Stimulated activated CD8-positive, alpha-beta memory T cell treated with anti-CD3 and anti-CD28 coated beads, Interleukin-7, amount 100 ng/mL, for 48 hours (primary cell): ENCODE measurements at places on chromosomes 13 and 19.

- no peak for DNase-seq
Measured at GRCh38 chr19:15212711-15213110, 11.9 kb upstream of the NOTCH3 start.

DNA sequence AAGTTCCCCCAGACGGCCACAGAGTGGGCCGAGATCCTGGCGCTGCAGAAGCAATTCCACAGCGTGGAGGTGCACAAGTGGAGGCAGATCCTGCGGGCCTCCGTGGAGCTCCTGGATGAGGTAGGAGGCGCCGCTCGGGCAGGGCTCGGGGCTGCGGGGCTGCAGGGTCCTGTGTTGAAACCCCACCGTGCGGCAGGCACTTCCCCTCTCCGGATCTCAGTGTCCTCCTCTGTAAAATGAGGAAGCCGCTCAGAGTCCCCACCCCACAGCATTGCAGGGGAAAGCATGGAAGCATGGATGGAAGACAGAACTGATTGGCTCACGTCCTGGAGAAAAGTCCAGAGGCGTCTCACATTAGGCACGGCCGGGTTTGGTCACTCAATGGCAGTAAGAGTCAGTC, 6.8 kb upstream of the SCN1B start:
- DNase-seq, result no peak

- no peak for DNase-seq
Measured at GRCh38 chr13:112207129-112207528, 140.2 kb downstream of the SOX1 start.

GRCh38 chr19:55620410-55621204, 3.8 kb downstream of the ZNF784 start:
- no peak for DNase-seq

DNA sequence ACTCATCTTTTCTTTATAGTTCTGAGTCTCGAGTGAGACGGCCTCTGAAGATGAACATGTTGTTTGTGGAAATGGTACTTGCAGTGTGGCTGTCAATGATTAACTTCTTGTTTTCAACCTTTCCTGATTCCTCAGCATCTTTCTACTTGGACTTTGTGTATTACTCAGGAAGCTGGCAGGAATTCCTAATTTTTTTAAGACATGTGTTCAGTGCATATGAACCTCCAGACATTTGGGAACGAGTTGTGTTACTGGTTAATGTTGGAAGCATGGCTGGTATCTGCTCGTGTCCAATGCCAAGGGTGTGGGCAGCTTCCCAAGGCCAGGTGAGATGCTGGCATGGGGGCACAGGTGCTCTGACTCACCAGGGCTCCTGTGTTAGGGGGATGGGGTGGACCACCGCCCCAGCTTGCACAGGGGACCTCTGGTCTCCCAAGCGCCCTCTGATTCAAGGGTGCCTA, 61.1 kb upstream of the MCF2L start:
- DNase-seq, result no peak

GRCh38 chr19:47229676-47230053, 1.3 kb downstream of the BBC3 start:
- no peak for DNase-seq

DNA sequence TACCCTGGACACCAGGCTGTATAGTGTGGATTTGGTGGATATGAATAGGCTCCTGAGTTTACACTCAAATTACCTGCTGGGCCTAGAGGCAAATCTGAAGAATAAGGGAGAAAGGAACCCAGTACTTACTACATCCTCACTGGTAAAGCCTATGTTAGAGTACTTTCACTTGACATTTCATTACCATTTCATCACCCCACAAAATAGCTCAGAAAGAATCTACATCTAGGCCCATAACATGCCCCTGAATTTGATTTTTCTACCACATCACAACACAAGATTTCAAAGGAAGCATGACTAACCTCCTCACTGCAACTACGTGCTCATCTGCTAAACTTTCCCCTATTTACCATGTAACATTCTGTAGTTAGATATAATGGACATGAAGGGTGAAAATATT, 43.3 kb downstream of the VWA8 start:
- DNase-seq, result no peak

GRCh38 chr19:14718522-14719116, 28.8 kb downstream of the ZNF333 start:
- no peak for DNase-seq

GRCh38 chr19:41626278-41626677, 596 bp downstream of the CEACAM4 start:
- DNase-seq, result no peak

DNA sequence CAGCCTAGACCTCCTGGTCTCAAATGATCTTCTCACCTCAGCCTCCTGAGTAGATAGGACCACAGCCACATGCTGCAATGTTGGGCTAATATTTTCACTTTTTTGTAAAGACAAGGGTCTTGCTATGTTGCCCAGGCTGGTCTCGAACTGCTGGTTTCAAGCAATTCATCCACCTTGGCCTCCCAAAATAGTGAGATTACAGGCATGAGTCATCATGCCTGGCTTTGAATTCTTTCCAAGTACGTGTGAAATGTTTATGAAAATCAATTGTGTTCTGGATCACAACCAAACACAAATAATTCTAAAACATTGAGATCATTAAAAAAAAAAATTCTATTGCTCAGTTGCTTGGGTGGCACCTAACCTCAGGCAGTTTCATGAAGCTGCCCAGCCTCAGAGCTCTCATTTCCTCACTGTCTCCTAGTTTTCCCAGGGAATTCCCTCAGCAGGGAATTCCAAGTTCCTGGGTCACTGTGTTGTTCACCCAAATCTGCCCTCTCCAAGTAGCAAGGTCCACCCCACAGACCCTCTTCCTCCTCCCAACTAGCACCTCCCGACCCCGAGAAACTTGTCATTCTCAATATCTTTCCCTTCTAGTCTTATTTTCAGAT, 44.8 kb downstream of the ING1 start:
- no peak for DNase-seq

- DNase-seq, result no peak
Measured at GRCh38 chr13:67090856-67091255, 139.3 kb downstream of the PCDH9 start.

GRCh38 chr13:70098669-70099068, 9.0 kb upstream of the ATXN8OS start:
- DNase-seq, result no peak

DNA sequence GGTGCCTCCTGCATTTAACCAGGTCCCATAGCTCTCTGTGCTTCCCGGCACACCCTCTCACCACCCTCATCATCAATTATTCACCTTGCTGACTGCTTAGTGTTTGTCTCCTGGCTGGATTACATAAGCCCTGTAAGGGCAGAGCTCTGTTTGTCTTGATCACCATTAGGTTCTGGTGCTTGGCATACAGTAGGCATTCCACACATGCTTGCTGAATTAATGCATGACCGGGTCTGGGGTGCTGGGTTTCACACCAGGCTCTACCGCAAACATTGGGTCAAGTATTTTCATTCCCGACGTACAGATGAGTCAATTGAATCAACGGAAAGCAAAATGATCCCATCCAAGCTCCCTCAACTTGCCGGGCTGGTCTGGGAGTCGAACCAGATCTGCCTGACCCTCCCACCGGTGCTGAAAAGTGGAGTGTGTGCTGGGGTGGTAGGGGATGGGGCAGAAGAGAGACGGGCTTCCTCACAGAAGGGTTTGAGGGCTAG, 28.5 kb downstream of the VAV1 start:
- DNase-seq, result no peak

GRCh38 chr13:111632906-111633305, 312.5 kb downstream of the TEX29 start:
- DNase-seq, result no peak

DNA sequence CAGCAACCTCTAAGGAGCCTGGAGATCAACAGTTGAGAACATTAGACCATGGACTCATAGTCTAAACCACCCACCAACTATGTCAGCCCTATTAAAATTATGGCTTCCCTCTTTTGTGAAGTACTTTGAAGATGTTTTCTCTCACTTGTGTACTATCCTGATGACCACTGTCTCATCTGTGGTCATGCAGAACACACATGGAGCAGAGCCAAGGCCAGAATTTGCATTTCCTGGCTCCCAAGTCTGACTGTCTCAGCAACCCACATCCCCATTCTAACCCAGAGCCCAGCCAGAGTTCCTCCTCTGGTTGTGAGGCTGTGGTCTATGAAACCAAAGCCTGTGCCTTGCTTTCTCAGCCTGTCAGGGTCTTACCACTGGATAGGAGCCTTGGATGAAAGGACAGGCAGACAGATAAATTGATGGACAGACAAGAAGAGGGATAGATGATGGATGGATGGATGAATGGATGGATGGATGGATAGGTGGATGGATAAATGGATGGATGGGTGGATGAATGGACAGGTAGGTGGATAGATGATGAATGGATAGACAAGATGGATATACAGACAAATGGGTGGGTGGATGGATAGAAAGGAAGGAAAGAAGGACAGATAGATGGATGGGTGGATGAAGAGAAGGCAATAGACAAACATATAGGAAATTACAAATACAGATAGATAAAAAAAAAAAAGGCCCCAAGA, 35.4 kb downstream of the ZNF557 start:
- no peak for DNase-seq

DNA sequence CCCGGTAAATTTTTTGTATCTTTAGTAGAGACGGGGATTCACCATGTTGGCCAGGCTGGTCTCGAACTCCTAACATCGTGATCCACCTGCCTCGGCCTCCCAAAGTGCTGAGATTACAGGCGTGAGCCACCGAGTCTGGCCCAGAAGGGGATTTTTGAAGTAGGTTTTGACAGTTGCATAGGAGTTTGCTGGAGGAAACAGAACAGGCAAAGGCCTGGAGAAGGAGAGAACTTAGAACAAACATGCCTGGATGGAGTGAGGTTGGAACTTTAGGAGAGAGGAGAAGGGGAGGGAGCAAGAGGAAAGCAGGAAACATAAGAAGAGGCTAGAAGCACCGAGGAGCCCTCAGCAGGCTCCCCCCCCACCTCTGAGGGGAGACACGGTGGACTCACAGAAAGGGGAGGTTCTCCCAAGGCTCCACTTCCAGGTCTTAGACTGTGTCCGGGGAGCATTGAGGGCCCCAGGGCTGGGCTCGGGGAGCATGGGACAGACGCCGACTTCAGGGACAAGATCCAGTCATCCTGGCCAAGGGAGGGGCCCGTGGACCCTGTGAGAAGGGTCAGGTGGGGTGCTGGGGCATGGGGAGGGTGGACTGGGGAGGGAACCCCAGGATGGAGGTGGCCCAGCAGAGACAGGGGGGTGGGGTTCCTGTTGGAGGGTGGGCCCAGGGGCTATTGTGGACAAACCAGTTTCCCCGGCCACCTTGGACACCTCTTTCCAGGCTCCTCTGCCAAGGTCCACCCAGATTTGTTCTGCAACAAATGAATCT, 1.8 kb upstream of the FBN3 start:
- DNase-seq, result no peak

GRCh38 chr19:17577457-17578097, 22.1 kb downstream of the COLGALT1 start:
- no peak for DNase-seq

GRCh38 chr13:21730186-21730880, 59.5 kb downstream of the FGF9 start:
- DNase-seq, result no peak

DNA sequence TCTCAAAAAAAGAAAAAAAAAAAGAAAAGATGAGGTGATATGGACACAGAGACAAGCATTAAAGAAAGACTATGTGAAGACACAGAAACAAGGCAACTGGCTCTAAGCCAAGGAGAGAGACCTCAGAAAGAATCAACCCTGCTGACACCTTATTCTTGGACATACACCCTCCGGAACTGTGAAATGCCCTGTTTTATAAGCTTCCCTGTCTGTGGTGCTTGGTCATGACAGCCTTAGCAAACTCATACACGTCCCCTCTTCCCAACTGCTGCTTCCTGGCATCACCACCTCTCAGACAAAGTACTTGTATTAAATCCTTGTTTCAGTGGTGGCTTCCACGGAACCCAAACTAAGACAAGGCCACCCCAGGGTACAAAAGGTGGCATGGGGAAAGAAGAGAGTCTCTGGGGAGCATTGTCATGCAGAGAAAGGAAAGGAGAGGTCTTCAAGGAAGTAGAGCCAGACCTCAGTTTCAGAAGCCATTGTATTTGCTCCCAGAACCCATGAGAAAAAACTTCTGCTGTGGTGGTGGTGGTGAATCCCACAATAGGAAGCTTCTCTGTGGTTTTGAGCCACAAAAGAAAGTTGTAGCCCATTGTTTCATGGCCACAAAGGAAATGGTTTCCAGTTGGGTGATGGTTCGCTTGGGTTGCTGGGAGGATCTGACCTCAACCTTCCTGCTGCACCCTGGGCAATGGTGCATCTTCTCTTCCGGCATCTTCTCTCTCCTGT, 16.3 kb upstream of the TSPAN16 start:
- DNase-seq, result no peak

GRCh38 chr19:16342002-16342715, 17.5 kb downstream of the KLF2 start:
- peak; percentile 71 for DNase-seq

DNA sequence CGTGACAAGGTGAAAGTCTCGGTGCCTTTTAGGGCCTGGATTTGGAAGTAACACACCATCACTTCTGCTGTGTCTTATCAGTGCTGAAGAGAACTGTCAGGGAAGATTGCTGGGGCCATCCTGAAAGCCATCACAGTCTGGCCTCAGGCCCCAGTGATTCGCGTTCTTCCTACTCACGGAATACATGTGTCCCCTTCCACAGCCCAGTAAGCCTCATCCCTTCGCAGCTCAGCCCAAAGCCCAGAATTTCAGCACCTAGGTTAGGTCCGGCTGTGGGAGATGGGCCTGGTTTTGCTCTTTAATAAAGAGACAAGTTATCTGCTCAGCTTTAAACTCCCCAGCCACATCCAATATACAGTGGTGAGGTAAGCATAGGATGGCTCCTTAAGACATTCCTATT, 113.0 kb upstream of the SPACA7 start:
- no peak for DNase-seq

- DNase-seq, result no peak
Measured at GRCh38 chr19:1080360-1081161, 13.6 kb downstream of the ARHGAP45 start.

- DNase-seq, result peak; percentile 51
Measured at GRCh38 chr13:39777527-39778061, 122.1 kb downstream of the COG6 start.
